ENCODE measurements at places on chromosomes 13 and 19. TPM values are rescaled to one million over a fixed set of nuclear protein-coding genes. Genes with fewer than 3 reads are reported as not detected.

The TRMT1 gene
- 12.2 TPM for polyA plus RNA-seq

- DNase-seq = peak; percentile 42
These were observed 12.6 kb downstream of the XRCC1 start for GRCh38 chr19:43562698-43563241.

DNA sequence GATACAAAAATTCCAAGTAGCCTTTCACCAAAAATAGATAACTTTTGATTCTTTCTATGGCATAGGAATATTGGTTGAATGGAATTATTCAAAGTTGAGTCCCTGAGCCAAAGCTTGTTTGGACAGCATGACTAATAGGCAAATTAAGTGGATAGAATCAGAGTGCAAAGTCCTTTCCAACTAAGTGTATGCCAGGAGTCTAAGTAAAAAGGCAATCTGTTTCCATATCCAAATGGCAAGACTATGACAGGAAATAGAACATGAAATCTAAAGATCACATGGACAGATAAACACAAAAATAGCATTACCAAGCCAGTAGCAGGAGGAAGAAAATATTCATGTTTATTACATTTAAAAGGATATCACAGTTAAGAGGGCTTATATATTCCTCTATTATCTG, 804.6 kb downstream of the SLITRK6 start:
- peak; percentile 8 for DNase-seq

DNA sequence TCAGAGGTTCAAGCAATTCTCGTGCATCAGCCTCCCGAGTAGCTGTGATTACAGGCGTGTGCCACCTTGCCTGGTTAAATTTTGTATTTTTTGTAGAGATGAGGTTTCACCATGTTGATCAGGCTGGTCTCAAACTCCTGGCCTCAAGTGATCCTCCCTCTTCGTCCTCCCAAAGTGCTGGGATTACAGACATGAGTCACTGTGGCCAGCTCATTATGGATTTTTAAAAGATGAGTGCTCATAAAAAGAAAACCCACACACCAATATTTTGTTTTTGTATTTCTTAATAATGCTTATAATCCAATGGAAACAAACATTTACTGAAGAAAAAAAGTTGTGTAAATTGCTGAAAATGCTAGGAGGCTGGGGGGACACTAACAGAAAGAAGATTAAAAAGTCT, 5.0 kb upstream of the MICU2 start:
- no peak for DNase-seq

Measured in fibroblast of lung (primary cell).